ENCODE measurements at places on chromosomes 5 and 9.

- no peak for DNase-seq
Measured at GRCh38 chr5:157196045-157196444, 15.4 kb downstream of the ITK start.

DNA sequence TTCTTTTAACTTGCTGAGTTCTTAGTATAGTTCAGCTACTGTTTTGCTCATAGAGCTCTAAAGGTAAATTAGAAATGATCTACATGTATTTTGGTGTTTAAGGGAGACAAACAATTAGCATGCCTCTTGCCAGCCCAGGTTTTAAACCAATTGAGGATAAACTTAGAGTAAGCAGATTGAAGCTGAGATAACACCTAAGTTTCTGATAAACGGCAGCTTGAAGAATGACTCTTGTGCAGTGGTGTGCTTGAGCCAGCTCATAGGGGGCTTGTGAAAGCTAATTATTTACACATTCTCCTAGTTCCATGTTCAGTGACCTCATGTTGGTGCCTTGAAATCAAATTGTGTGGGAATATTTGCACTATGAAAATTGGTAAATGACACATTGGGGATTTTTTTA, 193.0 kb downstream of the PRR16 start:
- no peak for DNase-seq

GRCh38 chr5:95967236-95967635, 5.6 kb upstream of the ELL2 start:
- DNase-seq: no peak

DNA sequence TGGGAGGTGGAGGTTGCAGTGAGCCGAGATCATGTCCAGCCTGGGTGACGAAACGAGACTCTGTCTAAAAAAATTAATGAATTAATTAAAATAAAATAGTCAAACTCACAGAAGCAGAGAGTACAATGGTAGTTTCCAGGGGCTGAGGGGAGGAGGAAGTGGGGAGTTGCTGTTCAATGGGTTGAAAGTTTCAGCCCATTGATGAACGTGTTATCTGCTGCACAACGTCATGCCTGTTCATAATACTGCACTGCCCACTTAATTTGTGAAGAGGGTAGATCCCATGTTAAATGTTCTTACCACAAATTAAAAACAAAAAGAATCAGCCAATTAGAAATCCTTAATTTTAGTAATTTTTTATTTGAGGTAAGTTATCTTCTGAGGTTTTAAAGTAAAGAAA, 16.4 kb upstream of the RUFY1 start:
- DNase-seq: no peak

- no peak for DNase-seq
Measured at GRCh38 chr9:104536756-104537155, at the start of gene OR13C3. OR13C3 (minus strand) TSS chr9:104536856; CDS start chr9:104536723, 133 bp downstream.

GRCh38 chr9:106069241-106069640, 374.9 kb downstream of the TMEM38B start:
- no peak for DNase-seq

DNA sequence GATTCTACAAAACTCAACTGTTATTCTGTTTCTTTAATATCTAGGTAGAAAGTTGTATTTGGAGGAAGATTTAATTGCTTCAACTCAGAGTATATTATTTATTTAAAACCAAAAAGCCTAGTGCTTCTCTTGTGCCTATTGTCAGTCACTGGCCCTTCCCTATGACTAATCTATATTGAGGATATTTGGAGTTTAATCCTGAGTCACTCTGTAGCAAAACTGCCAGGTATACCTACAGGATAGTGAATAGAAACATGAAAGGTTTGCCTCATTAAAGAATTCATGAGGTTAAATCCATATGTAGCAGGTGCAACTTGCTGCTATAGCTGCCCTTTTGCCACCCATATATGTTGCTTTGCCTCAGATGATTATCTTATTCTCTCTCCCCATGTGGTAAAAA, 15.1 kb downstream of the PLK2 start:
- no peak for DNase-seq

DNA sequence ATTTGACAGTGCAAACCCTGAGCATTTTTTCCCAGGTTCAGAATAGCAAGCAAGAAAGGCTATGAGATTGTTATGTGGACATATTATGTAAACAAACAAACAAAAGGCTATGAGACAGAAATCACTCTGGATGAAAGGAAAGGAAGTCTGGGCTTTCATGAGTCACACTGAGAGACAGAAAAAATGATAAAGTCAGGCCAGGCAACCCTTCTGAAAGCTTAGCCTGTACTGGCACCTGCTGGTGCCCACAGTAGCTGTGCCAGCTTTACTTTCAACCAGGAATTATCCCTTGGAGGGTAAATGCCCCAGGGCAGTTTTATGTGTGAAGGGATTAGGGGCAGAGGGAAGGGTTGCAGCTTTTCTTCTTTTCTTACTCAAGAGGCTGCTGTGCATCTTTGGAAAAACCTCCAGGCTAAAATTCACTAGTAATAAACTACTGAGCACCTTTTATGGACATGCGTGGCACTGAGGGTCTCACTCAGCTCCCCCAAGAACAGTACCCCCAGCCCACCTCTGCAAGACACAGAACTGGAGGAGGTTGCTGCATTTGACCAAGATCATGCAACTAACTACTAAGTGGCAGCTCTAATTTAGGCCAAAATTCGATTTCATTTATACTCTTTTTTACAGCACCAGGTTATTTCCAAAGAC, 41.7 kb downstream of the ACTL7B start:
- DNase-seq: peak; percentile 65

DNA sequence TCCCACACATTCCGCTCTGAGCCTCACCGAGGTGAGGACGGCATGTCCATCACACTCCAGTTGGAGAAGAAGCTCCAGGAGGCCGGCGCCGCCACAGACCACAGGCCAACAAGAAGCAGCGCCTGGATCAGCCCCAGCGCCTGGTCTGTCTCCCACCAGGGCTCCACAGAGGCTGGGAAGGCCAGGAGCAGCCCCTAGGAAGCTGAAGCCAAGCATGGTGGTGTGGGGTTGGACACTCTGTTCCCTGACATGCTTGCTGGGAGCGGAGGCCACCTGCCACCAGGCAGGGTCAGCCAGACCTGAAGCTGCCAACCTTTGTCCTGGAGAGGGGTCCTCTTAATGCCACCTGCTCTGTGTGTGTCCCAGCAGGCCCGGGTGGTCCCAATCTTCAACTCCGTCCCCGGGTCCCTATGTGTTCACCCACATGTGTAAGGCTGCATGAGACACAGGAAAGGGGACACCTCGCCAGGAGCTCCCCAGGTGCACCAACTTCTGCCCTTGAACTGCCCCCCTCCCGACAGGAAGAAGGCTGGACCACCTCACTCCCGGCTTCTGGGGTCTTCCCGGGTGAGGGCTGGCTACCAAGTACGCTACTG, 140.1 kb upstream of the PPP1R26 start:
- no peak for DNase-seq

- DNase-seq: no peak
Measured at GRCh38 chr5:33530183-33531036, 89.6 kb downstream of the TARS1 start.

DNA sequence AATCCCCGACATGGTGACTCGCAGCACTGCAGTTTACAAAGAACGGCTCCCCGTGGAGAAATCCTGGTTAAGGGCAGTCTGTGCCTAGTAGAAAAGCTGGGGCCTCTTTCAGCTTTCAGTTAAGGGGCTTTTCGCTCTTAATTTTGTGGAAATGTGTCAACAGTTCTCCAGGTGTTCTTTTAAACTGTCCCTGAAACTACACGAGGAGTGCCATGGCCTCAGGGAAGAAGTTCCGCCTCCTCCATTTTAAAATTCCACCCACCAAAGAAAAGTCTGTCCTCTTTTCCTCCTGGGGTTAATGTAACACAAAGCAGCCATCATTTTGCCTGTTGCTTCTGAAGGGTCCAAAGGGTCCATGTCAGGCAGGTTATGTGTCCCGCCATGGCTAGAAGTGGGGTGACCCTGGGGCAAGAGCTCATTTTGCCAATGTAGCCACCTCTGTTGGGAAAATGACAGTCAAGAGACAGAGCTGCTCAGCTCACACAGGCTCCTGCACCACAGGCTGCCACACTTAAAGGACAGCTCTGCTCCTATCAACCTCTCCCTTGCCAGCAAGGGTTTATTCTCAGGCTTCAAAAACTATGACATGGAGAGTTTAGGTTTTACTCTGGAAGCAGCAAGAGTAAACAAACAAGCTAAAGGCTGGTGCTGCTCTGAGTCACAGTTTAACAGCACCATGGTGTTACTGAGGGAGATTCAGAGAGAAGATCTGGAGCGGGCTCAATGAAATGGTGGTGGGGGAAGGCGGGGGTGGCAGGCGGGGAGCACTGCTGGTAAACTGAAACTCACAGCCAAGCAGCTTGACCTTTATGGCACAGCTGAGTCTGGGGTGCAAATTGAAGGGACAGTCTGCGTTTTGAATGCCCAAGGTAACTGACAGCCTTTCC, 3.2 kb downstream of the WHRN start:
- peak; percentile 80 for DNase-seq

- no peak for DNase-seq
Measured at GRCh38 chr5:76716456-76717157, 681 bp downstream of the F2R start.

- DNase-seq: no peak
Measured at GRCh38 chr5:67538855-67539506, 342.4 kb upstream of the CD180 start.

GRCh38 chr9:89657295-89657694, 52.5 kb downstream of the GADD45G start:
- DNase-seq: no peak

DNA sequence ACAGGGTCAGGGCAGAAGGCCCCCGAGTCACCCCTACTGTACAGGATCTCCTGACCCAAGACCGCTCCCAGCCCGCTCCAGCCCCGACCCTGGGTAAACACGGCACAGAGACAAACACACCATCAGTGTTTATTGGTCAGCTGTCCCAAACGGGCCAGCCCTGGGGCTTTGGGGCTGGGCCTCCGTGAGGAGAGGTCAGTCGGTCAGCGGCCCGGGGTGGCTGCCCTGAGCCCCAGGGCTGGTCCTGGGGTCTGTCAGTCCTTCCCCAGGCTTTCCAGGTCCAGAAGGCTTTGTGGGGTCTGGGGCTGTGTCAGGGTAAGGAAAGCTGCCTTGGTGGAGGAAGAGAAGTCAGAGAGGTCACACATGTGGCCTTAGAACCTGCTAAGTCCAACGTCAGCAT, 2.7 kb downstream of the DPM2 start:
- DNase-seq: no peak

DNA sequence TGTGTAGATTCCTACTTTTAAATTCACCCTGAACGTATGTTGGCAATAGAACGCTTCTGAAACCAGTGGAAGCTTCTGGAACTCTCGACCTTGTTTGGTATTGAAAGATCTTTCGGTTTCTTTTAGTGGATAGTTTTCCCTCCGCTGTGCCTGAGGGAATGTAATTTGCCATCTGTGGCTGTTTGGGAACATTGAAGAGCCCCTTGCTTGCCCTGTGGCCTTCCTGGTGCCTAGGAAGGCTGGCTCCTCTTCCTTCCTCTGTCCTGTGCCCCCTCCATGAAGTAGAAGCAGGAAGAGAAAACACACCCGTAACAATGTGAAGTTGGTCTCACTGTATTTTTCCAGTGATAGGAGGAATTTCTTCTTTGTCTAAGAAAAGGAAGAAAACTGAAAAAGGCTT, 274.3 kb downstream of the AOPEP start:
- DNase-seq: no peak

GRCh38 chr5:155529362-155529761, 515.8 kb downstream of the KIF4B start:
- peak; percentile 10 for DNase-seq

- DNase-seq: no peak
Measured at GRCh38 chr9:126587187-126588185, 26.2 kb upstream of the LMX1B start.

DNA sequence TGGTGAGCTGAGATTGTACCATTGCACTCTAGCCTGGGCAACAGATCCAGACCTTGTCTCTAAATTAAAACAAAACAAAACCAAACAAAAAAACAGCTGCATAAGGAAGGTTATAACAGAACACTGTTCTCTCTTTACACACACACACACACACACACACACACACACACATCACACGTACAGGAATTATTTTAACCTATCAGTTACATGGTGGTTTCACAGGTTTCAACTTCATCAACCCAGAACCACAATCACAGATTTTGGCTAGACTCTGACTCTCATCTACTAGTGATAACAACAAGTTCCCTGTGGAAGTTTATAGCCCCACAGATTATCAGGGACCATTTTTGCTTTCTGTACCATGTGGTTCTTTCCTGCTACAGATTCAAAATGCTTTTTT, 60.2 kb downstream of the RPS23 start:
- no peak for DNase-seq

DNA sequence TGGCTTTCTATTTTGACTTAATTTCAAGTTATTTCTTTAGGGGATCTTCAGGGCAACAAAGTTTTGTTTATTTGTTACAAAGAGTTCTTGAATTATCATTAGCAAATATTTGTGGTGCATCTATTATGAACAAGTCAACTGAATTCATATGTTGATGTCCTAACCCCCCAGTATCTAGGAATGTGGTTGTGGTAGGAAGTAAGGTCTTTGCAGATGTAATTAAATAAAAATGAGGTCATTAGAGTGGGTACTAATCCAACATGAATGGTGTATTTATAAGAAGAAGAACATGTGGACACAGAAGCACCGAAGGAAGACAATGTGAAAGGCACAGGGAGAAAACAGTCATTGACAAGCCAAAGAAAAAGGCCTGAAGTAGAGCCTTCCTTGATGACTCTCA, 474.0 kb upstream of the DAB2 start:
- no peak for DNase-seq

DNA sequence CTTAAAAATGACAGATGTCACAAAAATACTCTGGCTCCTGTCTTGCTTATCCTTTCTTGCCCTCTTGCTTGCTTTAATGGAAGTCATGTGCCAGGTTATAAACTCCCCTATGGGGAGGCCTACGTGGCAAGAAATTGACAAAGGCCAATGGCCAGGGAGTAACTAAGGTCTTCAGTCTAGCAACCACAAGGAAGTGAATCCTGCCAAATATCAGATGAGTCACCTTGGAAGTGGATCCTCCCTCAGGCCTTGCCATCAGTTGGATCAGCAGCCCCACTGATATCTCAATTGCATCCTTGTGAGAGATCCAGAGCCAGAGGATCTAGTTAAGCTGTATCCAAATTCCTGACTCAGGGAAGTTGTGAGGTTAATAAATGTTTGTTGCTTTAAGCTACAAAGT, 82.8 kb downstream of the CAAP1 start:
- DNase-seq: peak; percentile 88

All from renal cortical epithelial cell (primary cell).